CD4-positive, alpha-beta T cell treated with Interleukin-21 for 1 hour (primary cell): ENCODE measurements at places on chromosomes 2 and 18.

DNA sequence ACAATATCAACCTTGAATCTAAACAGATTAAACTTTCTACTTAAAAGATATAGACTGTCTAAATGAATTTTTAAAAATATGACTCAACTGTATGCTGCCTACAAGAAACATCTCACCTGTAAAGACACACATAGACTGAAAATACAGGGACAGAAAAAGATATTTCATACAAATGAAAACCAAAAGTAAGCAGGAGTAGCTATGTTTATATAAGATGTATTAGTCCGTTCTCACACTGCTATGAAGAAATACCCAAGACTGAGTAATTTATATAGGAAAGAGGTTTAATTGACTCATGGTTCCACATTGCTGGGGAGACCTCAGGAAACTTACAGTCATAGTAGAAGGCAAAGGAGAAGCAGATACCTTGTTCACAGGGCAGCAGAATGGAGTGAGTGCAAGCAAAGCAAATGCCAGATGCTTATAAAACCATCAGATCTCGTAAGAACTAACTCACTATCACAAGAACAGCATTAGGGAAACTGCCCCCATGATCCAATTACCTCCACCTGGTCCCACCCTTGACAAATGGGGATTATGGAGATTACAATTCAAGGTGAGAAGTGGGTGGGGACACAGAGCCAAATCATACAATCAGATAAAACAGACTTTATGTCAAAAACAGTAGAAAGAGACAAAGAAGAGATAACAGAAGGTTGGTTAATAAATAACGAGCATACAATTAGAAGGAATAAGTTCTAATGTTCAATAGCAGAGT, 214.4 kb upstream of the SLC39A10 start:
- DNase-seq = no peak

GRCh38 chr2:168030862-168031624, 216.4 kb downstream of the STK39 start:
- DNase-seq = no peak

- DNase-seq = no peak
Observed at GRCh38 chr2:48508461-48509124, 21.4 kb upstream of the STON1 start.

DNA sequence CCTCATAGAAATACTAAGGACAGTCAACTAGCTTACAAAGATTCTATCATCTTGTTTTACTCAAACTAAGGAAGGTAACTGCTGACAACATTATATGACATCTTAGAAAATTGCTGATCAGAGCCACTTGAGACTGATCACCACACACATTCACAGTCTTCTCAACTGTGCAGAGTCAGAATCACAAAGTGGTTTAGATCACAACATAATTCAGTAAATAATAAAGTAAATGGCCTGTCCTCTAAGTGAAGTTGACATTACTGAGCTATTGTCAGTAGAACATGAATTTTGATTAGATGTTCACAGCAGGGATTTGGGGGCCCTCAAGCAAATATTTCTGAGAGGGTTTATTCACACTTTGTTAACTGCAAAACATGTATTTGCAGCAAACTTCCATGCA, 28.5 kb downstream of the NOL4 start:
- DNase-seq = no peak

- no peak for DNase-seq
Observed at GRCh38 chr2:46666044-46666679, 186.8 kb downstream of the TMEM247 start.

GRCh38 chr2:230124757-230125431, 56.2 kb upstream of the SLC16A14 start:
- DNase-seq = no peak

DNA sequence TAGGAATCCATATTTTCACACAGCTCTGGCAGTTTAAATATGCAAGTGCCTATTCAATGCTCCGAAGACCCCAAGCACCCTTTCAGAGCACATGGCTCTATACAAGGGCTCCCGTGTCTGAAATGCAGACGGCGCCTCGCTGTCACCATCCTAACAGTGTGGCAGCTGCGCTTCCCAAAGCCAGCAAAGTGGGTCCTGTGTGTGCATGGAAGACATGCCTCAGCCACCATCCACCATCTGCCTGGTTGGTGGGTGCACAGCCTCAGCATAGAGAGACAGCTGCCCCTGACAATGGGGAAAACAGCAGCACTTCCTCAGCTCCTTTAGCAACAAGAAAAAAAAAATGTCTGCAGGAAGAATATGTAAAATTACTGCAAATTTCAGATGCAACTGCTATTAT, 218.1 kb downstream of the SP3 start:
- no peak for DNase-seq

DNA sequence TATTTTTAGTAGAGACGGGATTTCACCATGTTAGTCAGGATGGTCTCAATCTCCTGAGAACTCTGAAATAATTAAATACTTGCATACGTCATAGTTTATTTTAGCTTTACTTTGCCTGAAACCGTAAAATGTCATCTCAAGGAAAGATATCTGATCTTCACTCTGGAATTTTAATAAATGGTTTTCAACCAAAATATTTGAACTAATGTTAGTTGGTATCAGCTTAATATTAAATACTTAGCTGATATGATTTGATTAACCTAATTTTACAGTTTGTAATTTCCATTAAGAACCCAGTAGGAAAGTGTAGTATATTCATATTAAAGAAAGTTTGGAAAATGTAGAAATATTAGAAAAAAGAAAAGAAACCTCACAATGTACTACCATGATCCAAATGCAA, 41.4 kb upstream of the STON1 start:
- DNase-seq = no peak

DNA sequence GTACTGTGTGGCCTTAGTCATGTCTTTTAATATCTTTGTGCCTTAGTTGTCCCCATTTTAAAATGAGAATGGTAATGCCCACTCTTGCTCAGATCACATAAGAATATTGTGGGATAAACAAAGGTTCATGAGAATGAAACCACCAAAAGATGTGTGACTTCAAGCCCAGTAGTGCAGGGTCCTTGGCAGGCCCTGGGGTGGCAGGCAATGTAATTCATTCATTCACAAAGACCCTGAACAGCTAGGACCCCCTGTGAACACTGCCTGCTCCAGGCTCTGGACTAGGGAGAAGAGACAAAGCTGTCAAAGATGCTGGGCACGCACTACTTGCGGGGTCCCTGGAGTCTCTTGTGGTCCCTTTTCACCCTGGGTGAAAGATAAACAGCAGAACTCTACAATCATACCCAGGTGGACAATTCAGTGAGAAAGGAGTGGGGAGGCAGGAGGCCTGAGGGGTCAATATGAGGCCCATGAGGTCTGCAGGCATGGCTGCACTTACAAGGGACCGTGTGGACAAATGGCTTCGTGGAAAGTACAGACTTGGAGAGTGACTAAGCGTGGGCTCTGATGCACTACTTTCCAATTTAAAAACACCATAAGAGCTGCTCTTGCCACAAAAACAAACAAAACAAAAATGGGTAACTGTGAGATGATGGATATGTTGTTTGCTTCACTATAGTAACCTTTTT, 136.1 kb downstream of the SMAD7 start:
- peak; percentile 66 for DNase-seq
